HCEC 1CT (cell line): ENCODE measurements at places on chromosomes 12 and 14.
A peak's percentile ranks its signal among the peaks of the same experiment; 100 is the strongest.

- no peak for DNase-seq
Observed at GRCh38 chr14:38145142-38145541, 62.6 kb upstream of the SSTR1 start.

DNA sequence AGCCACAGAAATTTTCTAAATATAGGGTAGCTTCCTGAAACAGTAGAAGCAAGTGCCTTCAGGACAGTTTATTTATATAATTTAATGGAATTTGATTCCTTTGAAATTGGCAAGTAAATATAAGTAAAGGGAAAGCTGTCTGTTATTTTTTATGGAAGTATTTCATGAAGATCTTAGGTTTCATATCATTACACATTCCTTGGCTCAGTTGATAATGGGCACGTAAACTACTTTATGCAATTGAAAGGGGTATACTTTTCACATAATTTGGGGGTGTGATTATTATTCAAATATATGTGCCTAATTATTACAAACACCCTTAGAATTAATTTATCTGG is 71.1 kb upstream of the RAP1B start:
- DNase-seq = no peak

DNA sequence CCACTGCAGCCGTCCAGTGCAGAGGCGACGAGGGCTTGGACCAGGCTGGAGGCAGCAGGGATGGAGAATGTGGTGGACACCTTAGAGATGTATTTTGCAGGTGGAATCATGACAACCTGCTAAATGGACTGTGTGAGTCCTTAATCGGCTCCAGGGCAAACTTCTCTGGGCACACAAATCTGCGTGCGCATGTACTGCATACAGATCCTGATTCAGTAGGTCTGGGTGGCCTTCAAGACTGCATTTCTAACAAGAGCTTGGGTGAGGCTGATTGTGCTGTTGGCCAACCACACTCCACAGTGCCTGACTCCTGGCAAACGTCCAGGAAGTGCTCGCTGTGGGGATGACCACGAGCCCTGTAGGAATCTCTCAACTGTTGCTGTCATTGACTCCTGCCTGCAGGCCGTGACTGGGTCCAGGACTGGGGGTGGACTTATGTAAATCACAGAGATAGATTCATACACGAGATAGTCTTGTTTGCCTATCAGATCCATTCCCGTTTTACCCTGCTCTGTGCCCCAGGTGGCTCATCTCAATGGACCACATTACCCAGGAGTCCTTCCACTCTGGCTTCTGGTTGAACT is 27.2 kb downstream of the JDP2 start:
- DNase-seq = peak; percentile 34

DNA sequence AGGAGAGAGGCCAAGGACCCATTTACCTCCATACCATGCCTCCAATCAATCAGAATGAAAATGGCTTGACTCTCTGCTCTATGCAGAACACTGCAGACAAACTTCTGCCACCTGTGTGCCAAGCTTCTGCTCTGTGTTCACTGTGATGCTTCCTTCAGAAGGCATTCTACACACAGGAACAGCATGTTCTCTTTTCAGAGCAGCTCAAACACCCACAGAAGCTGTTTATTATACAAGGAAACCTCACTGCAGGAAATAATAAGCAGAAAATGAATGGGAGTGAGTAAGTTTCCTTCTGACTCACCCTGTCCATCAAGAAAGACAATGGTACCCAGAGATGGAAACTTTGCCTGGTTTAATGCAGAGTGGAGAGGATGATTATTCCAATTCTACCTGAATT is 2.4 kb upstream of the ESR2 start:
- peak; percentile 47 for DNase-seq

- DNase-seq = no peak
Observed at GRCh38 chr14:60575008-60575407, 66.1 kb downstream of the SIX6 start.
